Stimulated activated CD4-positive, alpha-beta T cell treated with anti-CD3 and anti-CD28 coated beads, Interleukin-2, amount 100 ng/mL, for 4 hours (primary cell): ENCODE measurements at places on chromosomes 3 and 15.

DNA sequence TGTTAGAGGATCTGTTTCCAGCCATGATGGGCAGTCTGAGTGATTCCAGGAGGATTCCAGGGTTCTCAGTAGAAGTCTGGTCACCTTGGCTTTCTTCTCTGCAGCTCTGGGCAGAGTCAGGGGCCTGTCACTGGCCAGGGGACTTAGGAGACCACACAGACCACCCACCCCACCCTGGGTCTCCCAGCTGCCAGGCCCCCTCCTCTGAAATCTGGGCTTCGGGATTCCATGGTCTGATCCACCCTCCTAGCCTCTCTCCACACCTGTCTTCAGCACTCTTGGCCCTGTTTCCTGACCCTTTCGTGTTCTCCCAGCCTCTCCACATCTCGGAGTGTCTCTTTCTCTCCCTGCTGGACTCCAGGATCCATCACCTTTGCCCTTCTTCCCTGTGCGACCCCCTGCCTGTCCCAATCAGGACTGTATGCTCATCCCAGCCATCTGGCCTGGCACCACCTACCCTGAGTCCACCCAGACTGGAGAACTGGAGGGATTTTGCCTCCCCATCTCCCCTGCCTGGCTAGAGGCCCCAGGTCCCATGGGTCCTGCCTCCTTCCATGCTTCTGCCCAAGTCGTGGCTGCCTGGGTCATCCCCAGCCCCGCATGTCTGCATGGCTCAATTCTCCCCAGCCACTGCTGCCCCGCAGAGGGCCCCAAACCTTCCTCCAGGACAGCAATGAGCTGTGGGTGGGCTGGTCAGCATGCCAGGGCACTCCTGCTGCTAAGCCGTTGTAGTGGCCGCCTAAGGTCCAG lies 34.3 kb downstream of the GOLGA6L10 start:
- no peak for DNase-seq

DNA sequence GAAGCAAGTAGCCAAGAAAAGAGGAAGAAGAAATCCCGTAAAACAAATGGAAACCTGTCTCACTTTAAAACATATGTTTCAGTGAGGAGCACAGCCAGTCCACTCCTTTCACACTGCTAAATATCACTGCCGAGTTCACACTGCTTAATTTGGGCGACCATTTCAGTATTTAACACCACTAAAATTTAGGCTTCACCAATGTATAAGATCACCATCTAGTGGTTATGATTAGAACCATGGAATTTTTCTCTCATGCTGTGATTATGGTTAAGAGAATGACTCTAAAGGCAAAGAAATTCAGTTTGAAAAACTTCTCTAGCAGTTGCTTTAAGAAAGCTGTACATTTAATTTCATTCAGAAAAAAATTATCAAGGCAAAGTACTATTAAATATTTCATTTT lies 16.6 kb downstream of the SLC4A7 start:
- no peak for DNase-seq

GRCh38 chr3:63128380-63128779 lies 149.7 kb upstream of the SYNPR start:
- no peak for DNase-seq

DNA sequence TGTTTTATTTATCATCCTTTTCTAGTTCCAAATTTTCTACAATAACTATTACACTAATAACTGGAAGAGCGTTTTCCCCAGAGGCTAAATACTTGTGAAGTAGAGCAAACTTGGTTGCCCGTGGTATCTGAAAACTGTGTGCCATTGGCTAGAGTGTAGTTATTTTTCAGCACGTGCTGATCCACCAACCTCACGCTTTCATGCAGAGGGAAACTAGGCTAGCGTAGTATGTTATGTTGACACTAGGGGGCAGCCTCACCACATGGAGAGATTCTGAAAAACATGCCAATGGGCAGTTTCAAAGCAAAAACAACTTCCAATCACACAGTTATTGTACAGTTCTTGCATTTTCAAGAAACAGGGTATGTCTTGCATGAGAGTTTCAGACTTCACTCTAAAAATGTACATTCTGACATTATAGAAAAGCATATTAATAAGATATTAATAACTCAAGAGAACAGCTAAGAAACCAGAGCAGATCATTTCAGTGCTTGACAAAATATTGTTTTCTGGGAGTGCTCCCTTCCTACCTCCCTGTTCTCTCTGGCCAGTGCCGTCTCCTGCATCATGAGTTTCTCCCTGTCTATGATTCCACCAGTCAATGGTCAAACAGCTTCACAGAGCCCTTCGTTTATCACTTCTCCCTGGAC lies 39.7 kb downstream of the SPATA12 start:
- DNase-seq = peak; percentile 40

GRCh38 chr3:152628496-152628895 lies 206.4 kb upstream of the P2RY1 start:
- DNase-seq = no peak

- no peak for DNase-seq
These were observed 662 bp downstream of the TMEM108 start for GRCh38 chr3:133038731-133039375.

DNA sequence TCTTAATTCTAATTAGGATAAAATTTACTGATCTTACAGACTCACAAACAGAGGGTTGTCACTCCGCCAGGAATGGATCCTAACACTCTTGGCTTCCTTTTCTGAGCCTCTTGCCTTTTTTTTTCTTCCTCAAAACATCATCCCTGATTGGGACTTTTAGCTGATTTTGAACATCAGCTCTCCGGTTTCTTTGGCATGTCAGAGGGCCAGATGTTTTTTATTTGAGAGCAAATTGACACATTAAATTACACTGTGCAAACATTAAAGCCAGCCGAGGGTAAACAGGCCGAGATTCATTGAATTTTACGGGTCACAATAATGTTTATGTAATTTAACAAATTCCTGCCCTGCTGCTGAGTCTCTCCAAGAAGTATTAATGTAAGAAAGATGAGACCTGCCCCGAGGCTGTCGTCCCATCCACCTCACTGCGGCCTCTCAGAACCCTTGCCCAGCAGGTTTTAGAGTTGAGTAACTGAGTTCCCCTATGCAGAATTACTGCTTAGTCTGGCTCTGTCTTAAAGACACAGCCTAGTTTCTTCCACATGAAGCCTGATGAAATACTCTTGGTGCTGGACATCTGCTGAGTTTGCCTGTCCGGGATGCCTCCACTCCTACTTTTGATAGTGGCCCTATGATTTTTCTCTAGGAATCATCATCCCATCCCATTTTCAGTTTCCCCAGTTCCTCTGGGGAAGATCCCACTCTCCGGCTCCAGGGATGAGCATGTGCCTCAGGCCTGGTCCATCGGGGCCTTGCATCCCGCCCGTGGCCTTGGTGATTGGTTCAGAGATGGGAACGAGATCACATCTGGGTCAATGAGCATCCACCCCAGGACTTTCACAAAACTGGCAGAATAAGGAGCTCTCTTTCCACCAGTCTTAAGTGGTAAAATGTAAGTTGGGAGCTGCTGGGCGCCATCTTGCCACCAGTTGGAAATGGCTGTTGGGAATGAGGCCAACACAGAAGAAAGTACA lies 226.6 kb upstream of the TLE3 start:
- DNase-seq = no peak

DNA sequence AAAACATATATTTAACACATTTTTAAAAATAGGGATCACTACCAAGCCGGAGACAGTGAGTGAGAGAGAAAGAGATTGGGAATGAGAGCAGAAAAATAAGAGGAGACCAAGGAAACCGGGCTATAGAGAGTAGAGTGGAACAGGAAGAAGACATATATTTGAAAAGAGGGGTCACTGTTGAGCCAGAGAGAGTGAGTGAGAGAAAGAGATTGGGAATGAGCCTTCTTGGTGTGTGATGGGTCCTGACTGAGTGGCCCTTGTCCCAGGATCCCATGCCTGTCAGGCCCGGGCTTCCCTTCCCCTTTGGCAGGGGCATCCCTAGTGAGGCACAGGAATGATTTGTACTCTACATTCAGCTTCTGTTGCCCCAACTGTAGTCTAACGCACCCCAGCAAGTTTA lies 646.6 kb downstream of the NTRK3 start:
- DNase-seq = no peak

DNA sequence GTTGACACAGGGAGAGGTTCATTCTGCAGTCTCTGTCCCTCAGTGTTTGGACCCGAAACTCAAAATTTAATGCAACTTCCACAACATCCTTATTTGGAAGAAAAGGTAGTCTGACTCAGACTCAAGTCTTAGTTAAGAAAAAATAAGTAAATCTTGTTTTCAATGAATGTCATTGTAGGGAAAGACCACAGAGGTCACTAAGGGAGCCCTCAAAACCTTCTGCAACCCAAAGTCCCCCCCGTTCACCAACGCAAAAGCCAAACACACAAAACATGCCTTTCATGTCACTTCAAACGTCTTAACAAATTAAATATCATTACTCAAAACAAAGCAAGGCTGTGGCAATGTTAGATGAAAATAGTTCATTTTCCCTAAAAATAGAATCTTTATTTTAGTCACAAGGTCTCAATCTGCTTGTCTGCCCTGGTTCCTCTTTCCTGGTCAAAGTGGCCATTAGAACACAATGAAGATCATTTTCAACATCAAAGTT lies 20.9 kb upstream of the SSUH2 start:
- DNase-seq = no peak
